Stimulated activated CD4-positive, alpha-beta T cell treated with anti-CD3 and anti-CD28 coated beads, Interleukin-2, amount 100 ng/mL, for 48 hours (primary cell): ENCODE measurements at places on chromosomes 1 and 21.

DNA sequence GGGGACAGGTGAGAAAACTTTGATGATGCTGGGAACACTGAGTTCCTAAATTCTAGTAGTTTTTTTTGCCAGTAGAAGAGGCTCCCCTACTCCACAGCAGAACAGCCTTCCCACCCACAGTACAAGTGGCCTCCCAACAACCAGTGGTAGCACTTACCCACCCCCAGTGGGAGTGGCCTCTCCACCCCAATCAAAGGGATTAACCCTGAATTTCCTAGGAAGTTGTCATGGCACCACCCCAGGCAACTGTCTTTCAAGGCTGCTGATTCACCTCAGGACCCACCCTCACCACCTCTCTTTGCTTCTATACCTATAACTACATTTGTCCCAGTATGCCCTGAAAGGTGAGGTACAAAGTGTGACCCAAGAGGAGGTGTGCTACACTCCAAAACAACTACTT is 81.4 kb upstream of the PRDX6 start:
- DNase-seq: no peak

- no peak for DNase-seq
Observed at GRCh38 chr1:29358183-29358582, 121.9 kb downstream of the PTPRU start.

DNA sequence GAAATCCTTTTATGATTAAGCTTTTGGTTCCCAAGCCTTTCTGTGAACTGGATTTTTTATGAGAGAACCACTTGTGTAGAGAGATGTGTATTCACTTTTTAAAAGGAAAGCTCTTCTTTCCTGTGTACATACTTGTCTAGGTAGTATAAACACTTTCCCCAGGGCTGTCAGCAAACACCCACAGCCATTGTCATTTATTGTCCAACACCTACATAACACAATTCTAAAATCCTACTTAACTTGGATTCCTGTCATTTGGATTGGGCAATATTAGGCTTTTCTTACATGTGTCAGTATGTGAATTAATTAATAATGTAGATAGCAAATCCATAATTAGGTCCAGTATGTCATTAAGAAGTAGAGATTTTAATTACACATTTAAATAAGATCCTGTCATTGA is 12.3 kb downstream of the DDX20 start:
- DNase-seq: no peak

DNA sequence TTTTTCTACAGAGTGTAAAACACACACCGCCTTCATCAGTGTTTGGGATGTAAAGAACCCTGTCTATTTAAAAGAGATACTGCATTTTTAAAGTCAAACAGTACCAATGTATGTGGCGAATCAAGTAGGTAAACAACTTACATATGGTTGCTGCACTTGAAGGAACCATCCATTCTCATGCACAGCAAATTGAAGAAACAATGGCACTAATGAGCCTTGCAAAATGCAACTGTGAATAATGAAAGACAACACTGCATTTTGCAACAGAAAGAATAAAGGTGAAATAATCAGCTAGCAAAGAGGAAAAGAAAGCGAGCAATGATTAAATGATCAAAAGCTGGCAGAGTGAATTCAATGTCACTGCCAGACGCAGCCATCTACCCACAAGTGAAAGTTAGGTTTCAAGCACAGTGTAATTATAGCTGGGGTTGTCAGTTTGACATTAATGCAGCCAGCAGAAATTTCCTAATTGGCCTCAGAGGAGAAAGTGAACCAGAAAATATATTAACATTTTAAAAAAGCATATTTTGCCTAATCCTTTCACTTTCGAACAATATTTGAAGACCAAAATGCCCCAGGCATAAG is 10.9 kb upstream of the BARHL2 start:
- no peak for DNase-seq

DNA sequence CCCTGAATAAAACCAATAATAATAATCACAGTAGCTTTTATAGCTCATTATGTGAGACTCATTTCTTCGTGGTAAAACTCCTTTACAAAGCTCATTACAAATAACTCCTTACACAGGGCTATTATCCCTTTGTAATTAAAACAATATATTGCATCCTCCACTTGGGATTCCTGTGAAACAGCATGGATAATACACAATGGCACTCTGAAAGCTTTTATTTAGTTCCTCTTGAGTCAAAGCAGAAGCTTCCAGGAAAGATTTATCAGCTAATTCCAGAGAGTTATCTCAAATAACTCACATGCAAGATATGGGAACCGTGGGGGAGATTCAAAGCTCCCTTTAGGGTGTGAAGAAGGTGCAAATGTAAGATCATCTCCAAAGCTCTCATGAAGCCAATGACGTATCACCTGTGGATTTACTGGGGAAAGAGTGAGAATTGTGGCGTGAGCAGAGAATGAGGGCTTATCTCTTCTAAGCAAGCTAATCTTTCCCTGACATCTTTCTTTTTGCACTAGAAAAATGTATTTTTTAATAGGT is 60.4 kb upstream of the GJA5 start:
- DNase-seq: no peak

DNA sequence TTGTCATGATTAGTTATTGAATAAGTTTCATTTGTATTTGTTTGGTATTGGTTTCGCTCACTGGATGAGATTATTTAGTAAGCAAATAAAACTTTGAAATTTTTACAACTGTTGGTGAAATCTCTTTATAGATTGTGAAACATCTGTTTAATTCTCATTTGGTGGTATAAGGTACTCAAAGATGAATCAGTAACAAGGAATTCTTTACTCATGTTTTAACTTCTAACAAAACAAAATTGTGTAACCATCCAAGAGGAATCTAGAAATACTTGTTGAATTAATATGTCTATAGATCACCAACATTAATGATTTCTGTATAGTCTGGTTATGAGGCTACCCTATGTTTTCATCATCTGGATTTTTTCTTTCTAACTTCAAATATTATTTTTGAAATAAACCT is 62.8 kb upstream of the USP25 start:
- no peak for DNase-seq
